ENCODE measurements at places on chromosomes 7 and 10.

- DNase-seq, result no peak
Observed at GRCh38 chr7:6268907-6269306, 3.5 kb downstream of the CYTH3 start.

DNA sequence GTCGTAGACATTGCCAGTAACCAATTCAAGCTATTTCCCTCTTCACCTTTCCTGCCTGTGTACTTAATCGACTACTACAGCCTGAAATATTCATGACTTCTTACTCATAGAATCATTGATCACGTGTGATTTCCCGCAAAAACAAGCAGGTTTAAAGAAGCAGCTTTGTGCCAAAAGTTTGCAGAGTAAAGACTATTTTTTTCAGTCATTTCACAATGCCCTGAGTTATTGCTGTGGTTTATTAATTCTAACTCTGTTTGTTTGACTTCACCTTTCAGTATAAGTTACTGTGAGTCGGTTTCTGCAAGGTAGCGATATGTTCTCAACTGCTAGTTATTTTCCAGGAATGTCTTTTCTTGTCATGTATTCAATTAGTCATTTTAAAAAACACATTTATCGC lies 995.3 kb downstream of the SORCS1 start:
- DNase-seq, result no peak

- no peak for DNase-seq
Observed at GRCh38 chr10:1611936-1612550, 125.3 kb downstream of the ADARB2 start.

DNA sequence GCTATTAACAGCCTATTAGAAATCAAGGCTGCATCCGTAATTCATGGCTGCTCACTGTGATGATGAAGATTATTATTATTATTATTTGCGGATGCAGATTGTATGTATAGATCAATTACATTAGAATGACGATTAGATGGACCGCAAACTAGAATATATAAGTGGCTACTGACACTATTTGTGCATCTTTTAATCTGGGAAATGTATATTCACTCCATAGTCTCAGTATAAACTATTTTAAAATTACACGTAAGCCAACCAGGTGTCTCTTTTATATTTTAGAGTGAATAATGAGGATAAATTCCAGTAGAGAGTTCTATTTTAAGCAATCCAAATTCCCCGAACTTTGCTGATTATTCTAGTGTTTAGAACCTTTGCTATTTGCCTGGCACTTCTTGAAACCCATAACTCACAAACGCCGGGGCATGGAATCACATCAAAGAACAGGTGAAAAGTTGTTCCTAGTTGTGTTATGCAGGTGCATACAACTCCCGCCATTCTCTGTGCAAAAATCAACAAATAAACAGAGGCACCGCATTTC lies 509 bp upstream of the ING3 start:
- DNase-seq, result no peak

DNA sequence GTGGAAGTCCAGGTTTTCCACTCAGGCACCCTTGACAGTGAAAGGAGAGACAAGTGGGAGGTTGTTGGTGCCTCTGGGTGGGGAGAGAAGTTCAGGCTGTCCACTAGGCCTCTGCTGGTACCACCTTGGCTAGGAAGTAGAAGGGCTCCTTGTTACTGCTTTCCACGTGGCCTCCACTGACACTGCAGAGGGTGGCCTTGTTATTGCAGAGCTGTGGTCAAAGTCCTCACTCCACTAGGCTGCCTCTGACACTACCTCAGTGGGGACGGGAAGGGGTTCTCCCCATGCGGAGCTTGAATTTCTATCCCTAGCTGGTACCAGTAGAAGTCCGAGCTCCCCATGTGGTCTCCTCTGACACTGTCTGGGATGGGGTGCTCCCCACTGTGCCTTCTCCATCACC lies 14.9 kb upstream of the STOX1 start:
- DNase-seq, result no peak

DNA sequence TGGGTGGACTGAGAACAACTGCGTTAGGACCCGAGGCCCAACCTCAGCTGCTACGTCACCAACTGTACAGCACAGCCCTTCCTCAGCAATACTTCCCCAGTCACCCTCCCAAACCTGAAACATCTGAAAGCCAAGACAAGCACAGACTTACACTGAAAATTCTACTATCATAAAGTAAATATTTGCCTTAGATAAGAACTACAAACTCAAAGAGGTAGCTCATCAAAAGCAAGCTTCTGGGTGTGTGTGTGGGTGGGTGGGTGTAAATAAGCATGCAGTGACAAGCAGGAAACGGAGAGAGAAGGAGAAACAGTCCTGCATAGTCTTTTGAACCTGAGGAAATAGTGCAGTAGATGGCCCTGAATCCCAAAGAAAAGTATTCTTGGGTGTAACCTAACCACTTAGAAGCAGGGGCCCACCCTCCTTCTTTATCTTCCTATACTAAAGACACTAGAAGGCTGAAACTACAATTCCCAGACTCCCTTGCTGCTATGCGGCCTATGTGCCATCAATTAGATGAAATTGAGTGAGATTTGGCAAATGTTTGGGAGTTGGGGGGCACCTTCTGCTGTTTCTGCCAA lies 18.7 kb downstream of the SLC25A13 start:
- no peak for DNase-seq

DNA sequence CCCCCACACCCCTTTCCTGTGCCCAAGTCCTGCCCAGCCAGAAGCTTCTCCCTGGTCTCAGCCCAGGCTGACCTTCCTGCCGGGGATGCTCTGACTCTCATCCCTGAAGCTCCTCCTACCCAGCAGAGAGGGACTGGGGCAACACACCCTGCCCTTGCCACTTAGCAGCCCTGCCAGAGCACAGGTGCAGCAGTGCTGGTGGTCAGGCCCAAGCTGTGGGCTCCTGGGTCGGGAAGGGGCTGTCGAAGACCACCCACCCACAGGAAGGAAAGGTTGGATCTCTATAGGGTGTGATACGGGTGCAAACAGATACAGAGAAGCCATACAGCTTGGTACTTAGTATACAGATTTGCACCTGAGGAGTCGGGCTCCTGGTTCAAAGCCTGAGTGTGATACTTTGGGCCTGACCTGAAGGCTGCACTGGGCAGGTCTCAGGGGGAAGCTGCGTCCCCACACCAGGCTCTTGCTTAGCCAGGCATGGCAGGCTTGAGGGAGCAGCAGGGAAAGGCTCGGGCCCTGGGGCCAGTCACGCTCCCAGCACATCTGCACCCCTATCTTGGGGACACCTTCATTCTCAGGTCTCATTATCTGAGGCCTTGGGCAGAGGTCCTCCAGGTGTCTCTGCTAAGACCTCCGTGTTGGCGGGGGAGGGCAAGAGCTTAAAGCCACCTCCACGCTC lies 47.3 kb downstream of the TCERG1L start:
- DNase-seq, result no peak

DNA sequence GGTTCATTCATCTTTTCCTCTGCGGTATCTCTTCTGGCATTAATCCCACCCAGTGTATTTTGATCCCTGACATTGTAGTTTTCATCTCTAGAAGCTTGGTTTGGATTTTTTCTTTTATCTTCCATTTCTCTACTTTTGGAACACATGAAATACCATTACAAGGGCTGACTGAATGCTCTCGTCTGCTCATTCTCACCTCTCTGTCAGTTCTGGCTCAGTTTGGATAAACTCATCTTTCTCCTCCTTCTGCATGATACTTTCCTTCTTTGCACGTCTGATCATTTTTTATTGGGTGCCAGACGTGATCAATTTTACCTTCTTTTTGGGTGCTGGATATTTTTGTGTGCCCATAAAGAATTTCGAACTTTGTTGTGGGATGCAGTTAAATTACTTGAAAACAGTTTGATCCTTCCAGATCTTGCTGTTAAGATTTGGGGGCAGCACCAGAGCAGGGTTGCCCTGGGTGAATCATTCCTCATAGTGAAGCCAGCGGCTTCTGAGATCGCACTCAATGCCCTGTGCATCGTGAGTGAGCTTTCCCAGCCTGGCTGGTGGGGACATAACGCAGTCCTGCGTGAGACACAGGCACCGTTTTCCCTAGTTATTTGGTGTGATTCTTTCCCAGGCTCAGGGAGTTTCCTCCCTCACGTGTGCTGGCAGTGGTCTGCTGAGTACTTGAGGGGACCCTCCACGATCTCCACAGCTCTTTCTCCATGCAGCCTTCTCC lies 53.8 kb downstream of the LHPP start:
- no peak for DNase-seq

- DNase-seq, result peak; percentile 58
Observed at GRCh38 chr10:6473430-6473829, 106.6 kb downstream of the PRKCQ start.

- no peak for DNase-seq
Observed at GRCh38 chr7:98125759-98126158, 19.1 kb downstream of the LMTK2 start.

DNA sequence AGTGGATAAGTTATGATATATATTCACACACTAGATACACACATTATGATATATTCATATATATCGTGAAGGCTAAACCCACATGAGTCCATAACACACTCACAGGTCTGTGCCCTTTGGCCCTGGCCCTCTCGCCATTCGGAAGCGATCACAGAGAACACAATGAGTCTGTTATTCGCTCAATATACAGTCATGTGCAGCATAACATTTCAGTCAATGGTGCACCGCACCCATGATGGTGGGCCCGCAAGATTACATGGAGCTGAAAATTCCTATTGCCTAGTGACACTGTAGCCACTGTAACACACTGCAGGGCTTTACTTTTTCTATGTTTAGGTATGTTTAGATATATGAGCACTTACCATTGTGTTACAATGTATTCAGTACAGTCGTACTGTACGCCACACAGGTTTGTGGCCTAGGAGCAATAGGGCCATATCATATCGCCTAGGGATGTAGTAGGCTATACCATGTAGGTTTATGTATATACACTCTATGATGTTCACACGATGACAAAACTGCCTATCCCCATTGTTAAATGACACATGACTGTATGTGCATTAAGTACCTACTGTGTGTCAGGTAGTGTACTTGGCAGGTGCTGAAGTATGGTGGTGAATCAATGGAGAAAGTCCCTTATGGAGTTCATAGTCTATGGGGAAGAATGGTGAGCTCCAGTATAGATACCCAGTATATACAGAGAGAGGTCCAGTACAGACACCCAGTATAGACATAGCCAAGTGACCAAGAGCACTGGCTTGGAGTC lies 198.8 kb upstream of the KLF14 start:
- no peak for DNase-seq

DNA sequence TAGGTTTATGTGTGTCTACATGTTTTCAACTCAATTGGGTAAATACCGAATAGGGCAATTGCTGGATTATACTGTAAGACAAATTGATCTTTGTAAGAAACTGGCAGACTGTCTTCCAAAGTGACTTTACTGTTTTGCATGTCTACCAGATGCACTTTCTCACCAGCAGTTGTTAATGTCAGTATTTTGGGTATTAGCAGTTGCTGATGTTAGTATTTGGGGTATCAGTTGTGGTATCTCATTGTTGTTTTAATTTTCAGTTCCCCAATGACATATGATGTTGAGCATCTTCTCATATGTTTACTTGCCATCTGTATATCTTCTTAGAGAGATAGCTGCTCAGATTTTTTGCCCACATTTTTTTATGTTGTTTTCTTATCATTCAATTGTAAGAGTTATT lies 10.6 kb downstream of the PDE6C start:
- no peak for DNase-seq

DNA sequence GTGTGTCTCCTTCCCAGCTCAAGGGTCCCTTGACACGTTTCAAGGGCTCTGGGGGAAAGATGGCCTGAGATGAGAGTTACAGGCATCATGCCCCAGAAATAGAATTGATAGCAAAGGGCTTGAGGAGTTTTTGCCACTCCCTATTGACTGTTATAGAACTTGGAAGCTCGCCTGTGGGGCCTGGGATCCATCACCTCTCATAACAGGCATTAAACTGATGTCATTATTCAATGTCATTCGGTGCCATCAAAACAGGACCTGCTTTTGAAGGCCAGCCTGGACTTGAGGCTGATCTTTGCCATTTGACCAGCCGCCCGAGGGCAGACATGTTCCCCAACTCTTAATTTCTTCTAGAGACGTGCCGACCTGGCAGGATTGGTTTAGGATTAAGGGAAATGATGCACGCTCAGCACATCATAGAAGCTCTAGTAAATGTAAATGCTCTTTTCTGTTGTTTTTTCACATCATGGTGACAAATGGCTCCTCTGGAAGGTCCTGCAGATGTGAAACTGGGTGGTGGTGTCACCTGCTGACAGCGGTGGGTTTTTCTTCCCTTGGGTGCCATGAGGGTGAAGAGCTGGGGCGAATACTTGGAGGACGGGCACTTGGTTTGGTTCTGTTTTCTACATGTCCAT lies 16.7 kb upstream of the KLF6 start:
- DNase-seq, result no peak

DNA sequence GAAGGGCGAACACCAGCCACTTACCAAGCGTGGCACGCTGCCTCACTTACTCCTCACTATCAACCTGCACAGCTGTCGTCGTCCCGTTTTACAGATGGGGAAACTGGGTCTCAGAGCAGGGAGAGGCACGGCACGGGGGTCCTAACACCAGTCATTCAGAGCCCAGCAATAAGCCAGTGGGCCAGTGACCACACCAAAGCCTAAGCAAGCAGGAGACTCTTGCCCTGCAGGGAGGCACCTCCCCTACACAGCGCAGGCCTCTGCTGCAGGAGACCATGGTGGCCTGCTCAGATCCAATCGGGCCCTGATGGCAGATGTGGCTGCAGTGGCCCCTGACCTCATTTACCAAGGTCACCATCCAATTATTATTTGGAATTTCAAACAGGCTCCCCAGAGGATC lies 4.8 kb downstream of the SLIT1 start:
- no peak for DNase-seq

DNA sequence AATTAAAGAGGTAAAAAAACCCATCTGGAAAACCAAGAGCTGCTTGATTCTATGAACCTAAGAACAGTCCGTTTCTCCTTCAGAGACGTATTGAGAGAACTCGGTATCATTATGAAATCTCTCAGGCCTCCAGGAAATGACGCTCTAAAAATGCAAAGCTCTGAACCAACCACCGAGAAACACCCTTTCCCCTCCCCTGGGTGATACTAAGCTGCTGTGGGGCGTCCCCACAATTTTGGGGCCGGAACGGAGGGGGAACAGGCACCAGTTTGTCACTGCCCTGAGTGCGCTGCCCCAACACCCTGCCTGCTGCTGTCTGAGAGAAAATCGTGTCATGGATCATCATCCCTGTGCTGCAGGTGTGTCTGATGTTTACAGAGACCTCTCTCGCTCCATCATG lies 509.5 kb downstream of the DNAJB6 start:
- DNase-seq, result no peak

DNA sequence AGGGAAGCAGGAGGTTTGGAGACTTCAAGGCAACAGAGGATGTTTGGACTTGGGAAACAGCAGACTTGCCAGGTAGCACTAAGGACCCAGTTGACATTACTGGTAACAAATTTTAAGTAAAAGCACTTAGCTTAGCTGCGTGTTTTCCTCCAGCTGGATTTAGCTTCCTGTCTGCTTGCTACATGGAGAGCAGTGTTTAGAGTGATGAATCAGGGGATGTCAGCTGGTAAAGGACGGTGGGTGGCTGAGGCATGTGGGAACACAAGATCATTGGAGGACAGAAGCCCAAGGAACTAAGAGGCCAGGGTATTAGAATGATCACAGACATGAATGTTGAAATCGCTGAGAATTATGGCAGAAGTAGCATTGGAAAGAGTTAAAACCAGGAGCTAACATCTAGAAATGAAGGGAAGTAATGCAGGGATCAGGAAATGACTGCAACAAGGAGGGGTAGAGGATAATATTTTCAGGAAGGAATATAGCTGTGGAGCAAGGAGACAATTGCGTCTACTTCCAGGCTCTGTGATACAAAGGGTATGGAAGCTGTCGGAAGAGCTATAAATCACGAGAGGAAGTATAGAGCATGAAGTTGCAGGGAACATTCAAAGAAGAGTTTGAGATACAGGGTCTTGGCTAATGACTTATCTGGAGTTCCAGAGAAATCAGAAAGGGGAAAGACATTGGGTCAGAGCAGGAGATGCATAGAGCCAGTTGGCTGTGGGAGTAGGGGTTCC lies 34.4 kb downstream of the CALD1 start:
- no peak for DNase-seq

- peak; percentile 36 for DNase-seq
Observed at GRCh38 chr7:70595755-70596597, 536.0 kb upstream of the GALNT17 start.

Measured in stimulated activated CD4-positive, alpha-beta T cell treated with anti-CD3 and anti-CD28 coated beads, Interleukin-15, amount 100 ng/mL, for 24 hours (primary cell).